Daoy (cell line): ENCODE measurements at places on chromosomes 12 and 14.

- DNase-seq = no peak
Observed at GRCh38 chr14:97281741-97282140, 484.6 kb downstream of the VRK1 start.

- DNase-seq = peak; percentile 97
Observed at GRCh38 chr12:123126294-123127181, 24.4 kb downstream of the PITPNM2 start.

DNA sequence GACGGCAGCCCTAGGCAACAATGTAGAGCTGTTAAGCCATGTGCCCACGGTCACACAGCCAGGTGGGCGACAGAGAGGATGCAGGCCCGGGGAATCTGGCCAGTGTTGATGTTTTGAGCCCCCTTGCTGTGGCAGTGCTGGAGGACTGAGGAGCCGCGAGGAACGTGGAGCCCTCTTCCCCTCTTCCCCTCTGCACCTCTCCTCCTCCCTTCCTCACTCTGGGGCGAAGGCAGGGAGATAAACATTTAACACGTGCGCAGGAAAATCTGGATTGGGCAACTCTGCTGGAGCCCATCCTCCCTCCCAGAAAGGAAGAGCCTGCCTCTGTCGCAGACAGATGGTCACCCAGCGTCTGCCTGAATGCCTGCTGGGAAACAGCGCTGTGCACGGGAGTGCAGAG is 376.8 kb downstream of the FUT8 start:
- no peak for DNase-seq

GRCh38 chr12:80632835-80633234 is 74.6 kb upstream of the MYF6 start:
- DNase-seq = peak; percentile 34

DNA sequence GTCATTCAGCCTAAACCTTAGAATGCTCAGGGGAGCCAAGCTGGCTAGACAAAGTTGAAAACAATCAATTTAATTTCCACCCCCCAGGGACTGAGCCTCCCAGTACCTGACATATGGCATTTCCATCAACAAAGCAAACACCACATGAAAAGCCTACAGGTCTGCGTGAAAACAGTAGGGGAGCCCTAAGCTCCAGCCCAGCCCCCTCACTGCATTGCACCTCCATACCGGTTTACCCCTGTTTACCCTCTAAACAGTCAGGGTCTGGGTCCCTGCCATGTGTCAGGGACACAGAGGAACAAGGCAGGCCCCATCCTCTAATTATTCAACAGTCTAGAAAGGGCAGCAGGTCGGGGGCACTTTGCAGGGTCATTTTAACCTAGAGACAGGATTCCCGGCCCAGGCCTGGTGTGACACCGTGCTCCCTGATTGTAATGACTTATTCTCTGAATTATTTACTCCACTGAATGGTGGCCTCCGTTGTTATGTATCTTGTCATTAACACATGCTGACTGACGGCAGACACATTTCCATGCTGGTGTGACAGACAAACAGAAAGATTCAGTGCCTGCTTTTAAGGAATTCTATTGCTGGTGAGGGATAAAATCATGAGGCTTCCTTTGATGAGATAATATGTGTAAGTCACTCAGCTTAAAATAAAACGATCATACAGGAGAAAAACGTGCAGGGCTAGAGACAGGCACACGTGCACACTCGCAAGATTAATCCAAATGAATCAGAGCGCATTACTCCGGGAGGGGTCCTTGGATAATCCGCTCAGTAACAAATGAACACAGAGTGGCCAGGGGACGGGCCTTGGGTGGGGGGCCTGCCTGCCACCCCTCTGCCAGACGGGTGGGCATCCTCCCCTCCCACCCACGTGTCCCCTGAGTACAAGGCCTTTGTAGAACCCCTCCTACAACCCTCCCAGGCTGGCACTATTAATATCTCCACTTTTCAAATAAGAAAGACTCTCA is 23.2 kb downstream of the CCDC88C start:
- DNase-seq = no peak

DNA sequence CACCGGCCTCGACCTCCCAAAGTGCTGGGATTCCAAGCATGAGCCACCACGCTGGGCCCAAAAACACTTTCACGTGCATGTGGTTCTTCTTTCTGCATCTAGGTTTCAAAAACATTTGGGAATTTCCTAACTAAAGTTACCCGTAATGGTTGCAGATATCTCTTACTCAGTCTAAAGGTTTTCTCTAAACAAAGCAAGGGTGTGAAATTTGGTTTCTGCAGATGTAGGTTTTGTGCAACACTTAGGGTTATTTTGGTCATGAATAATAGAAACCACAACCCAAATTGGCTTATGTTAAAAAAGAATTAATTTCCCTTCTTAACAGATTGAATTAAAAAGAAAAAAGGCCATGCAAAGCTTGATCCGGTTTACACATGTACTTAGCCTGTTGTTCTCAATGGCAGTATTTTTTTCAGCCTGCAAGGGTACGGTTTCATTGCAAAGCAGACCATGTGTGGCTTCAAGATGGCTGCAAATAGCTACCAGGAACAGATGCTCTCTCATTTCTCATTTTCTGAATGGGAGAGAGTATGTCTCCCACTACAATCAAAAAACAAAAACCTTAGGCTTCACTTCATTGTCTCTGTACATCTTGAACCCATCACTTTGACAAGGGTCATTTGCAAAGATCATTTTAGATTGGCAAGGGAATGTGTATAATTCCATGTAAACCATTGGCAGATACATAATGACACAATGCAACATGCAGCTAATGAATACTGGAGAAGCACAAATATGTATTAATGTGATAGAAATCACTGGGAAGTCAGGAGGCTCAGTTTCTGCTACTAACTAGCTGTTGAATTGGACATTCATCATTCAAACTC is 491.2 kb upstream of the FLRT2 start:
- no peak for DNase-seq

- DNase-seq = no peak
Observed at GRCh38 chr12:21384261-21384660, 11.6 kb downstream of the IAPP start.

DNA sequence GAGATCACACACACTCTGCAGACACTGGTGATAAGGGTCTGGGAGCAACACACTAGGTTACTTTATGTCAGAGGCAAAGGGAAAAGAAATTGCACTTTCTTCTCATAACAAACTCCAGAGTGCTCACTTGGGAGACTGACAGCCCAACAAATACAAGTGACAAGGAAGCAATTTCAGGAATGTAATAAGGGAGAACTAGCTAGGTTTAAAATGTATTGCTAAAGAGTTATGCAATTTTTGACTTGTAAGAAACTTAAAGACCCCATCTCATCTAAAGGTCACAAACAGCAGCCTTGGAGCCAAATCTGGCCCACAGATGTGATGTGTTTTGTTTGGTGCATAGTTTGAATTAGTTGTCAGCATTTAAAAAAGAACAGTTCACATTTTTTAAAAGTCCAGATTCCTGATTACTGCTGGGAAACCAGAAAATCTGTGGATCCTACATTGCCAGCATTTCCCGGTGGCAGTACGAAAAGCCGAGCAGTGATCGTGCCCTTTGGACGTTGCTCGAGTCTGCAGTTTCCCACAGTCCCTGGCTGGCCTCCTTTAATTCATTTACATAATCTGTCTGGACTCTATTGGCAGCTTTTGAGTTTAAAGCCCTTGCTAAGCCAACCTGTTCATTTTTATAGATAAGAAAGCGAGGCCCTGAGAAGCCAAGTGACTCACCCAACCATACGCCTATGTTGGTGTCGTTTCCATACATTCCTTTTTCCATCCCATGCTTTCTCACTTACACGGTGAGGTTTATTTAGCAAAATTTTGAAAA is 42.0 kb upstream of the ETV6 start:
- DNase-seq = no peak

DNA sequence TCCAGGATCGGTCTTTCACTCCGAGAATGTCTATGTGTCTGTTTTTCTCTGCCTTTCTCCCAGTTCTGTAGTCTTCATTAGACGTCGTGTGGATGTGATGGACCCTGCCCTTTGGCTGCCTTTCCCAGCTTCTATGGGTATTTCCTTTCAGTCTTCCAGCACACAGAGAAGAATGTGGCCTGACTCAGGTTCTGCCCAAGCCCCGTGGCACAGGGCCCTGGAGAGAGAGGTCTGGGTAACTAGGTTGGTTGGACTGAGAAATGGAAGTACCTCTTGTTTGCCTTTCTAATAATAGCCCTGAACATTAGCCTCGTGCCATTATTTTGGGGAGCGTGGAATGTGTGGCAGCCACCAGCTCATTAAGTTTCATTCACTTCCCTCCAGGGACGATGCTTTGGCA is 3.8 kb downstream of the FOXJ2 start:
- DNase-seq = no peak

GRCh38 chr12:93102744-93103143 is 173.6 kb upstream of the EEA1 start:
- DNase-seq = no peak

GRCh38 chr12:115163710-115164109 is 479.7 kb upstream of the TBX3 start:
- DNase-seq = no peak

GRCh38 chr12:68899251-68899771 is 33.7 kb downstream of the CPM start:
- DNase-seq = peak; percentile 63

DNA sequence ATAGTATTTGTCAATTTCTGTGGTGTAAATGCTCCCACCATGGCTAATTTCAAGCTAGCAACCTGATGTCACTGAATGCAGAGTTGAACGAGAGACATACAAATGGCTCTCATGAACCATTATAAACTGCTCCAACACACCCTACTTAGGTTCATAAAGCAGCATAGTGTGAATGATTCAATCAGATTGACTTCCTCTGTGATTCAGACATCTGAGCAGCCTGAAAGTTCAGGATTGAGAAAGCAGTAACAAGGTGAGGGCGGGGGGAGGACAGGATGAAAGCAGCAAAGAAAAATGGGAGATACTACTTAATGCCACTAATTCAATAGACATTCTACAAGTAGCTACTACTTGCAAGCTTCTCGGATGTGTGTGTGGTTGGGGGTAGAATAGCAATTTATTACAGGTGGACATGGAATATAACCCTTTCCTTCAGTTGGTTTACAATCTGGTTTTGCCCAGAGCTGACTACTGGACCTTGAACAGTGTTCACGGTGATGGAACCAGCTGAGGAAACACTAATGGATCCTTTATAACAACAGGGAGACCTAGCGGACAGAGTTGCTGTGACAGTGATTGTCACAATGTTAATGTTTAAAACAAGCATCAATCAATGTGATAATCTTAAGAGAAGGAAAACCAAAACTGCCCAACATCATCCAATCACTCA is 52.5 kb upstream of the PELI2 start:
- DNase-seq = no peak

DNA sequence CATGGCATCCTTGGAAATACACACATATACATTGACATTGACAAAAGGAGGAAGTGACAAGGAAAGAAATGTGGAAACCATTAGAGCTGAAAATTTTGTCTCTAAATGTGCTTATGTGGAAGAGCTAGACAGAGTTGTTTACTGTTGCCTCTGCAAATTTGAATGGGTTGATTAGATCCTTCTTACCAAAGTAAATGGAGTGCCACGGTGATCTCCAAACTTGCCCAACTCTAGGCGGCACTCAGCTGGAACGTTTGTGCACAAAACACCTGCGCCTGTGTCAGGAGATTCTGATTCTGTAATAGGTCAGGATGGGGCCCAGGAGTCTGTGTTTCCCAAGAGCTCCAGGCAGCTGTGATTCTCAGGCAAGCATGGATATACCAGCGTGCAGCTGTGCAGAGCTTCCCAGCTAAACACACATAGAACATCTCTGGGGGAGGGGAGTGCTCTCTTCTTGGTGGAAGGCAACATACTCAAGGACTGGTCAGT is 77.8 kb upstream of the BDKRB2 start:
- no peak for DNase-seq

- DNase-seq = no peak
Observed at GRCh38 chr12:11568762-11569478, 80.6 kb upstream of the ETV6 start.

DNA sequence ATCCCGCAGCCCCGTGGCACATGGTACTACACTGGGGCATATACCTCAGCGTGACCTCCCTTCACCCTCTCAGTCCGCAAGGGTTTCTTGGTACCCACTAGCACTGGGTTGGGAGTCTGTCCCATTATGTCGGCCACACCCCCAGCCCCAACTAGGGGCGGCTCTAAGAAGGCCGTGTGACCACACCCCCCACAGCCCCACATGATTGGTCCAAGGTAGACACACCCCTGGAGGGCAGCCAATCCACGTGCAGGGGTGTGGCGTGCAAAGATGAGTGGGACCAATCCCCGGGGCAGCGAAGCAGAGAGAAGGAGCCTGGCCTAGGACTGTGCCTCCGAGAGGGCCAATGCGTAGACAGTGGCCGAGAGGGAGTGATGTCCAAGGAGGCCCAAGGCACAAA is 34.6 kb upstream of the BEGAIN start:
- peak; percentile 52 for DNase-seq

GRCh38 chr14:95255013-95255412 is 64.7 kb downstream of the CLMN start:
- no peak for DNase-seq

DNA sequence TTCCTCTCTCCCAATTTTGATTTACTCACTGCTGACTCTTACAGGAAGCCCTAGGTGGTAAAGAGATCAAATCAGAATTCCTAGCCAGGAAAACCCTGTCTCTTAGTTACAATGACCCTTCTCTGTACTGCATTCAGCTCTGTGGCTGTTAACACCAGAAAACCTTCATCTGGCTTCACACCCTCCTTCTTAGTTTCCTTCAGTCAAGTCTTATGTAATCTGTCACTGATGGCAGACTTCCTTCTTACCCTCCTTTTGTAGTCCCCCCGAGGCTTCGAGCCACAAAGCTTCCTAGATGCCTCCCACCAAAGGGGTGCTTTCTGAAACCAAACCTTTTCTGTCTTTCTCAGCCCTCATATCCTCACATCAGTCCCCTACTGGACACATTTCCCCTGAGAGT is 16.5 kb downstream of the NGDN start:
- DNase-seq = no peak

GRCh38 chr12:90305379-90305778 is 596.7 kb upstream of the ATP2B1 start:
- no peak for DNase-seq

GRCh38 chr14:106681568-106681967 is 1155.2 kb downstream of the TMEM121 start:
- DNase-seq = no peak

- no peak for DNase-seq
Observed at GRCh38 chr14:87153391-87153790, 839.6 kb downstream of the GALC start.

DNA sequence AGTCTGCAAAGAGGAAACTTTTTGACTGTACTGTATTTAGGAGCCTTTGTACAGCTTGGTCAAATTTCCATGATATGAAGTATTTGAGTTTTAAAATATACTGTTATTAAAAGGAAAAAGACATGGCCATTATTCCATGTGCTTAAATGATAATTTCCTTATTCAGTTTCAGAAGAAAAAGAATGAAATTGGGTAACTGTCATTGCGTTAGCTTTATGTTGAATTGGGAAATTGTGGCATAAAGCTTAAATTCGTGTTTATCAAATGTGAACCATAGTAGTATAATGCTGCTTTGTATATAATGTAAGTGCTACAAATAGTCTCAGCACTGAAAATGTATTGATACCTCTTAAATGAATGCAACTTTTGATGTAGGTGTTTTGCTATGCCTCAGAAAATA is 64.9 kb downstream of the ETNK1 start:
- no peak for DNase-seq
